Fibroblast of pulmonary artery (primary cell): ENCODE measurements at places on chromosomes 3 and 15.

GRCh38 chr3:134976948-134977347, 181.9 kb downstream of the EPHB1 start:
- DNase-seq = no peak

- DNase-seq = no peak
Observed at GRCh38 chr3:195866686-195867511, 41.5 kb downstream of the TNK2 start.

DNA sequence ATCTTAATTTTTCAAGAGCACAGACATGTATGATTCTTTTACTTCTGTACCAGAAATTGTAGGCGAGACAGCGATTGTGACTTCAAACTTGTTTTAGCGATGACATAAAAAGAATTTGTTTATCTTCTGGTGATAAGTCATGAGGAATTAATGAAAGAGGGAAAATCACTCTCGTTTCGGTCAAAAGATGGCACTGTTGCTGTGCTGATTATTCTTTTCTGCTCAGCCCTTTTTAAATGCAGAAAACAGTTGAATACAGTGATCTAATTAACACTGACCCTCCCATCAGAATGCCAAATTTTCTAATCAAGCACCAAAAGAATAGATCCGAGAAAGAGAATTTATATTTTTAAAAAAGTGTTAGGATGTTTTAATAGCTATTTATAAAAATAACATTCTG, 52.6 kb downstream of the NSUN3 start:
- DNase-seq = peak; percentile 62

GRCh38 chr3:161291191-161291901, 70.2 kb downstream of the NMD3 start:
- DNase-seq = no peak

- no peak for DNase-seq
Observed at GRCh38 chr15:80920271-80920699, 69.3 kb downstream of the MESD start.

DNA sequence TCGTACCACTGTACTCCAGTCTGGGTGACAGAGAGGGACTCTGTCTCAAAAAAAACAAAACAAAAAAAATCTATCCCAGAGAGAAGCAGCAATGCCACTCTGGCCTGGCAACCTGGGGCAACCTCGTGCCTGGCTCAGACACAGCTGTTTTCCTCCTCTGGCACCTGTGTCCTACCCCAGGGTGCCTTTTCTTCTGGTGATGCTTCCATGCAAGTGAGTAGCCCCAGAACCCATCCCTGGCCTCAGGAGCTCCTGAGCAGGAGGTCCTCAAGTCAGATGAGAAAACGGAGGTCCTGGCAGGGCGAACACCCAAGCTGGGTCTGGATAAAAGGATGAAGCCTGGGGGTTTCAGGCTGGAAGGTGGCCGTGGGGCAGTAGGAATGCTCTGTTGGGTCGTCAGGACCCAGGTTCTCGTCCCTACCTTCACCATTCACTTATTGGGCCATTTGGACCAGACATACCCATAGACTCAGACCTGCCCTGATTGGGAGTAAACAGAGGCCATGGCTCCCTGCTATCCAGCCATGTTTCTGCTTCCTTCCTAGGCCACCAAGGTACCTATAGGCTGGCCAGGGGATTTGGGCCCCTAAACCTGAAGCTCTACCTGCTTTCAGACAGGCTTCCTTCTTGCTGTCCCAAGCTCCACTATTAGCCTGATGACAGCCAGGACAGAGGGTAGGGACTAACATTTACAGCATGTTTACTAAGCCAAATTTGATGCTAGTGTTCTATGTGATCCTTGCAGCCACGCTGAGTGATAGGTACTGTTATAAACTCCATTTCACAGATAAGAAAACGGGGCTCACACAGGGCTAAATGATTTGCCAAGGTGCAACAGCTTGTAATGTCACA, 102.2 kb downstream of the DAPK2 start:
- DNase-seq = no peak

DNA sequence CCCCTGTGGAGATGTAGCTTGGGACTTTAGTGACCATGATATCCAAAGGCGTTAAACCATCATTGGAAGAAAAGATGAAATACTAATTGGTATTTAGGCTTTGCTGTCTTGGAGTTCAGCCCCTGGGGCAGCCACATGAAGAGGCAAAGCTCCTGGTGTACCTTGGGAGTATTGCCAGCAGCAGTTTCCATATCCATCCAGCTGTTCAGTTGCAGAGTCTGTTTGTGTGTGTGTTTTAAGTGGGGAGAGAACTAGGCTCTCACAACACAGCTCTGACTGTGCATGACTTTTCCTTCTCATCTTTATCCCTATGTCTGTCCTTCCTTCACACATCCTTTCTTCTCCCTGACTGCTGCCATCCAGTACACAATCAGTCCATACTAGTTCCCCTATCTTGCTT, 98.9 kb downstream of the CDIN1 start:
- no peak for DNase-seq

- DNase-seq = no peak
Observed at GRCh38 chr3:117817103-117817502, 1107.5 kb downstream of the TUSC7 start.

DNA sequence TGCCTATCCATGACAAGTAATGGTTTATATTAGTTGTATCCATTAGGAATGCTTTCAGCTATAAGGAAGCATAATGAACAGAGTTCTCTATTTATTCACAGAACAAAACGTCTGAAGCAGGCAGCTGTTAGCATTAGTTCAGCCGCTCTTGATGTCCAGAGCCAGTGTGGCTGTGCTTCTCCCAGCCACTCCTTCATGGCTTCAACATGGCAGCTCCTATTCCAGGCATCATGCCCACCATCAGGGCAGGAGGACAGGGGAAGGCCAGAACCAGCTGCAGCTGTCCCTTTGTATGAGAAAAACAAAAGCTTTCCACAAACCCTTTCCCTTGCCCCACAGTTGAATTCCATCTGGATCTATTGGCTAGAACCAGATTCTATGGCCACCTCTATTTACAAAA, 12.9 kb upstream of the SNRK start:
- DNase-seq = no peak

DNA sequence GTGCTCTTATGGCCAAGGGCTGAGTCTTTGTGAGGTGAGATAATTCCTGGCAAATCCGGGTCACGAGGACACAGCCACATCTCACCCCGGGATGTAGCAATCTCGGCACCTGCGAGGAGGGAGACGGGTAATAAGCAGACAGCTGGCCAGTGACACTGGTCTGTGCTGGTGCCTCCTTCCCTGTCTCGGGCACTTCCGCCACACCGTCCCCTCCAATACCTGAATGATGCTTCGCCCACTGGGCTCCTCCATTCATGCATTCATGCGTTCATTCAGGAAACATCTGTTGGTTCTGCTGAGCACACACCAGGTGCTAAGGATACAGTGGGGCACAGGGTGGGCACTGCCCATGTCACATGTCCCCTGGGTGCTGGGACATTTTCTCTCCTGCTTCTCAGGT, 60.1 kb downstream of the ATP10A start:
- DNase-seq = no peak

DNA sequence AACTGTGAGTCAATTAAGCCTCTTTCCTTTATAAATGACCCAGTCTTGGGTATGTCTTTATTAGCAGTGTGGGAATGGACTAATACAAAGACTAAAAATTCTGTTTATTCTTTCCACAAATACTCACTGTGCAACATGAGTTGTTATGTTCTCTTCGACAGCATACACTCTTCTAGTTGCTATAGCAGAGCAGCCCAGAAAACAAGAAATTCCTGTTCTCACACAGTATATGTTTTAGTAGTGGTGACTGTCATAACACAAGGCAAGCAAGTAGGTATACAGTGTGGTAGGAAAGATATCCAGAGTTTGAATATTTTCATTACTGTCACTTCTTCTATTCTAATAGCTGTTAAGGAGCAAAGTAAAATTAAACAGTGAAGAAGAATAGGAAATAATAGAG, 453.3 kb downstream of the ROBO1 start:
- DNase-seq = no peak

- no peak for DNase-seq
Observed at GRCh38 chr3:27376109-27376772, 7.1 kb upstream of the NEK10 start.

- no peak for DNase-seq
Observed at GRCh38 chr3:59692117-59692516, 642.3 kb upstream of the CFAP20DC start.

DNA sequence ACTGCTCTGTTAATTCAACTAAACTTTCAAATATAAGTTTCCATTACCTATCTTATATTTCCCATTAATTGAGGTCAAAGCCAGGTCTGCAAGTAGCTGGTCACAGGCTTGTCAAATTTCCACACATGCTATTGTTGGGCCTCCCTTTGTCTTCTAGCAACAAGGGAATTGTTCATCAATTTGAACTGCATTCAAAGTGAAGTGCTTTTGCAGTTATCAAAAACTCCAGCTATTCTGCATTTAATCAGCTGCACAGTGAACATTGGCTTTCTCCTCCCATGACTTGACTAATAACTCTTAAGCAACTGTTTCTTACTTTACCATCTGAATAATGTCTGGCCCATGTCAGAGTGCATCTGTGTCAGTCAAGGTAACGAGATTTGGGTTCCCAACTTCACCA, 198.4 kb downstream of the KCNH8 start:
- DNase-seq = no peak

- DNase-seq = no peak
Observed at GRCh38 chr3:51282931-51283330, 102.2 kb upstream of the MANF start.

DNA sequence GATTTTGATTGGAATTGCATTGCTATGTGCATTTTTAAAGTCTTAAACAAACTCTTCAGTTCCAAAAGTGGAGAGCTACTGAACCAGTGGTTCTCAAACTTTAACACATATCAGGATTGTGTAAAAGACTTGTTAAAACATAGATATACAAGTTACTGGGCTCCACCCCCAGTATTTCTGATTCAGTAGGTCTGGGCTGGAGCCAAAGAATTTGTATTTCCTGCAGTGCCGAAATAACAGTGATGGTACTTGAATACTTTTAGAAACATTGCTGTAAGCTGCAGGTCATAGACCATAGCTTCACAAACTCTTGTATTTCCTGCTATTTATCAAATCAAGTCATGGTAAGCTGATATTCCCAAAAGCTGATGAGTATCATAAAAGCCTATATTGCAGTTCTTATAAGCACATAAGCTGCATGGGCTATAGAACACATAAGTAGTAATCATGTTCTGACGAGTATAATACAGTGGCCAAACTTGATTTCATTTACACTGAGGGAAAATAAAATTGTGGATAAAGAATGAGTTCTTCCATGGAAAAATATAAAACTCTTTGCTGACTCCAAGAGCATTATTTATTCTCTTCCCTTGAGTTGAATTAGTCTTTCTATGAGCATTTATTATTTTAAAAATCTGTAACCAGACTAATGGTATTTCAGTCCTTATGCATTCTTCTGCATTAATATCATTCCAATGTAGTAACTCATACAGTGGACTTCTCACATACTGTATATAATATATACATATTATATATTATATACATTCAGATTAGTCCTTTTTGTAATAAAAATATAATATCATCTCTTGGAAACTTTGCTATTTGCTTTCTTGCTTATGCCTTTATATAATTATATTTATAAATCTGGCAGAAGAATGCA, 550.5 kb upstream of the AGTR1 start:
- peak; percentile 80 for DNase-seq

GRCh38 chr3:115857518-115858136, 234.3 kb downstream of the GAP43 start:
- DNase-seq = no peak

GRCh38 chr15:60000824-60001609, 3.1 kb upstream of the FOXB1 start:
- DNase-seq = no peak

DNA sequence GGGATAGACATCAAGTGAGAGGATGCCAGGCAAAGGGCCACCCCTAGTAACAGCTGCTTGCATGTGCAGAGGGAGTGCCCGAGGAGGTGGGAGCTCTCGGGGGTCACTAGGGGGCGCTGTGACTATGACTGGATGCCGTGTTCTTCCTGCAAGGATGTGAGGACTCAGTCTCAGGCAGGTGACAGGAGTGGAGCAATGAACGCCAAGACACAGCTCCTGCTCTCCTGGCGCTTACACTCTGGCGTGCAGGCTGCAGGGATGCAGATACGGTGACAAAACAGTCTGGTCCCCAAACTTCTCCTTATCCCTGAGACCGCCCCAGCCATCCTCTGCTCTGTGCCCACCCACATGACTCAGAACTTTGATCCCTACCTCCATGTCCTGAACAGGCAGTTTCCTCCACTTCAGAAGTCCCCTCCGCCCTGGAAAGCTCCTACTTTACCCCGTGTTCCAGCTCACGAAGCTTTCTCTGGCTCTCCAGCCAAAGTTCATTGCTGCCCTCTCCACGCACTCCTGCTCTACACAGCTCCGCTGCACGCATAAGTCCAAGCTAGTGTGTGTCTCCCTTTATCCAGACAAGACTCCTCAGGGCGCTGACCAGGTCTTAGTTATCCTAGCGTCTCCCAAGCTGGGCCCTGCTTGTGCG, 14.7 kb downstream of the RHOV start:
- DNase-seq = peak; percentile 84

GRCh38 chr3:115498898-115499297, 124.4 kb upstream of the GAP43 start:
- DNase-seq = no peak

DNA sequence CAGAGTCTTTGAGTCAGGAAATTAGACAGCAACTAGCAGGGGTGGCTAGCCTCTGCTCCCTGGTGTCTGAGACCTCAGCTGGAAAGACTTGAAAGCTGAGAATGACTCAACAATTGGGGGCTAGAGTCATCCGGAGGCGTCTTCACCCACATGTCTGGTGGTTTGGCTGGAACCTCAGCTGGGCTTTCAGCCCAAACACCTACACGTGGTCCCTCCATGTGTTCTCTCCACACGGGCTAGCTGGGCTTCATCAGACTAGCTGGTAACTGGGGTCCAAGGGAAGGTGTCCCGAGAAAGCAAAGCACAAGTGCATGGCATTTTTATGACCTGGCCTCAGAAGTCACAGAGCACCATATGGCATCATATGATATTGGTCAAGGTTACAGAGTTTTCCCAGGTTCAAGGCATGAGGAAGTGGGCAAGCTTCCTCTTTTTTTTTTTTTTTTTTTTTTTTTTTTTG, 19.9 kb upstream of the ABHD2 start:
- DNase-seq = peak; percentile 90

DNA sequence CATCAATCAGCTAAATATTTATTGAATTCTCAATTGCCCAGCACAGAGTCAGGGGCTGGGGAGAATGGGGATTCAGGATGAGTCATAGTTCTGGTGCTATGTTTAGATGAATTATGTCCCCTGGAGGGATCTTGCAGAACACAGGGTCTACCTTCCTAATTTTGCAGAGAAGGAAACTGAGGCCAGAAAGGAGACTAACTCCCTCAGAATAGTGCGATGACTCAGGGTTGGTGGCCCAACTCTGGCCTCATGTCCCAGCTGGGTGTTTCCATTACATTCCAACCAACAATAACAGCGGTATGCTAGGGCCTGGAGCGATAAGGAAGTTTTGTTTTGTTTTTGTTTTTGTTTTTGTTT, 270.9 kb downstream of the TLE3 start:
- no peak for DNase-seq
